ENCODE measurements at places on chromosomes 4 and X.
A peak's percentile ranks its signal among the peaks of the same experiment; 100 is the strongest.

DNA sequence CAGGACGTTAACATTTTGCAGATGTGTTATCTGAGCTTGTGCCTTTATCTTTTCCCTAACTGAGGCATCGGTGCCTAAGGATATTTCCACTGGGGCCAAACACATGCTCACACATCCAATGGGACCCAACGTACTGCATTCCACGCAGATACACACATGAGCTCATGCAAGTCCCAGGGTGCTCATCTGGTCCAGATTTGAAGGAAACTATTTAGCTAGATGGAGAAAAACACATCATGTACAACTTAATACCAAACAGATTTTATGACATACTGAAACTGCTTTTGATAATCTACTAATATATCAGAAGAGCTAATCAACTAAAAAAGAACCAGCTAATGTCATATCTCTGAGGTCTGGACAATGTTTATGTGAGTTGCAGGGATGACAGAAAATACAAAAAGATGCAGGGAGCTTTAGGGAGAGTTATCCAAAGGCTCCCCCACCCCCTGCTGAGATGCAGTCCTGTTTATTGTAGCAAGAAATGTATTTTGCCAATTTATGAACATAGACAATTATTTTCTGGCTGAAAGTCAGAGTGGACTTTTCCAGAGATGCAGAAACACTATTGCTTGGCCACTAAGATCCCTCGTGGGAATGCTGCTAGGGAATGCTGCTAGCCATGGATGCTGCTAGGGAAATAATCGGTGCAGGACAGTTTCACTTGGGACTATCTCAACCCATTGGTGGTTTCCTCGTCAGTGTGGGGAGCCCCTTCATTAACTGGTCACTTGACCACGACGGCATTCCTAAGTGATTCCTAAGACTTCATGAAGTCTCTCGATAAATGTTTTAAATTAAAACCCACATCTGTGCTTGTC lies 172.8 kb downstream of the SMIM20 start:
- peak; percentile 70 for DNase-seq

DNA sequence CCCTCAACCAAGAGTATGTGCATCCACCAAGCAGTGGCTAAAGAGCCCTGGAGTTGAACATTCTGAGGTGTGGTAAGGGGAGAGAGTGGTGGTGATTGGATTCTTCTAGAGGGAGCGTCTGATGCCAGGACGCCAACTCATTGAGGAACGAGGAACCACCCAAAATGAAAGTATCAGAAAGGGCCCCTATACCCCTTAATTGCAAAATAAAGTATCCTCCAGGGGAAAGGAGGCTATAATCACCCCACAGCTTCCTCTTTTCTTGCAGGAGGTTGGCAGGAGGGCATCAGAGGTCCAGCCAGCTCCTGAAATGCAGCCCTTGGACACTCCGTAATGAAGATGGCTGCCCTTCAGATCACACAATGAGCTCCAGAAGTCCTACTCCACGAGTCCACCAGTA lies 5.3 kb upstream of the KIAA1210 start:
- no peak for DNase-seq

GRCh38 chr4:100086766-100087431 lies 103.4 kb downstream of the DDIT4L start:
- no peak for DNase-seq

GRCh38 chrX:69046996-69047490 lies 118.2 kb downstream of the PJA1 start:
- no peak for DNase-seq

- DNase-seq = peak; percentile 67
Measured at GRCh38 chr4:170589597-170590191, 499.9 kb upstream of the AADAT start.

DNA sequence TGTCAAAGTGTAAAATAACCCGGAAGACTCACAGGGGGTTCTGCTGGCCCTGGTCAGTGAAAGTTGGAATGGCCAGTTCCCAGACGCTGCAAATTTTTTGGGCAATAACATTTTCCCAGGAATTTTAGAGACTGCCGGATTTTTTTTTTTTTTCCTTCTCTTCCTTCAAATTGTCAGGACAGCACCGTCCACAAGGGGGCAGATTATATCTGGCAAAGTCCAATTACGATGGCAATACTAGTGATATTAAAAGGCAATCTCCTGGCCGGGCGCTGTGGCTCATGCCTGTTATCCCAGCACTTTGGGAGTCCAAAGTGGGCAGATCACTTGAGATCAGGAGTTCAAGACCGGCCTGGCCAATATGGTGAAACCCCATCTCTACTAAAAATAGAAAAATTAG lies 20.5 kb downstream of the SLC25A5 start:
- peak; percentile 64 for DNase-seq
